ENCODE measurements at places on chromosomes 12 and 14.

- no peak for DNase-seq
Measured at GRCh38 chr12:79058342-79058741, 193.8 kb downstream of the SYT1 start.

DNA sequence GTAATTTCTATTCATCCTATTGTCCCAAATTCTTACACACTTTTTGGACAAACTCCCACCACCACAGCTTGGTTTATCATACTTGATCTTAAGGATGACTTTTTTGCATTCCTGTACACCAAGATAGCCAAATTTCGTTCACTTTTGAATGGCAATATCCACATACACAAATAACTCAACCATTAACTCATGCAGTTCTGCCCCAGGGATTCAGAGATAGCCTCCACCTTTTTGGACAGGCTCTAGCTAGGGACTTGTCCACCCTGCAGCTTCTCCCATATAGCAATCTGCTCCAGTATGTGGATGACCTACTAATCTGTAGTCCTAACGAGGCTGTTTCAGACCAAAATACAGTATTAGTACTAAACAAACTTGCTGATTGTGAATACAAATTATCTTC, 32.7 kb upstream of the OXA1L start:
- DNase-seq, result no peak

- DNase-seq, result no peak
Measured at GRCh38 chr14:98171654-98172053, 1100.3 kb downstream of the BCL11B start.

- DNase-seq, result no peak
Measured at GRCh38 chr12:101647711-101648110, 49.7 kb upstream of the CHPT1 start.

DNA sequence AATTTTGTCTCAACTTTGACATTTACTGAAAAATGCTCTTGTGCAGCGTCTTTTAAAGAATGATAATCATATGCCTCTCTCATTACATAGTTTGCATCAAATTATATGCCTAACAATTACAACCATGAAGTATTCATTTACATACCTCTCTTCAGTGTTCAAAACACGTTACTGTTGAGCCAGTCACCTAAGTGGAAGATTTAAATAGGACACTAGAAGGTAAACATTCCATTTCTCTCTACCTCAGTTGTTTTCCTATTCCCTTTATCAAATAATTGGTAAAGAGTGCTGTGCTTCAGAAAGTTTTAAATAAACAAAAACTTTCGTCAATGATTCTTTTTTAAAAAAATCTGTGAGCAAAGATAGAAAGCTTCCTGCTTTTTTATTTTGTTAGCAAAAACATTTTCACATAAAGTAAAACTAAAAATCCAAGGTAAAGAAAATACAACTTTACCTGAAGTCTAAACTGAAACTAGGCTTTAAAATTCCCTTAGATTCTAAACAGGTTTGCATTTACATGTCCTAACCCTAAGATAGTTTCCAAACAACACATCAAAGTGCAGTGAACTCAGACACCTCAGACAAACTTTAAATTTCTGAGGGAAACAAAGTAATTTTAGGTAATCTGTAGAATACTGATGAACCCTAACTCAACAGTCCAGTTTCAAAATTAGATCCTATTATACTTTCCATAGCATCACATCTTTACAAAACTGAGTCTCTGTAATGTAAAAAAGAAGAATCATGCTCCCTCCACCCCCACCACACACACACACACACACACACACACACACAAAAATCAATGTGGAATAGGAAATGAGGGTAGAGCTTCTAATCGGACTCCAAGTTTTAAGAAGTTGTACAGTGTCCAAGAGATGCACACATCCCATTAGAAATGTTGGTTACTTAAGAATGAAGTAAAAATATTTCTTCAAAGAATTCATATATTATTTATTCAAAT, 46.2 kb downstream of the PAWR start:
- DNase-seq, result no peak

DNA sequence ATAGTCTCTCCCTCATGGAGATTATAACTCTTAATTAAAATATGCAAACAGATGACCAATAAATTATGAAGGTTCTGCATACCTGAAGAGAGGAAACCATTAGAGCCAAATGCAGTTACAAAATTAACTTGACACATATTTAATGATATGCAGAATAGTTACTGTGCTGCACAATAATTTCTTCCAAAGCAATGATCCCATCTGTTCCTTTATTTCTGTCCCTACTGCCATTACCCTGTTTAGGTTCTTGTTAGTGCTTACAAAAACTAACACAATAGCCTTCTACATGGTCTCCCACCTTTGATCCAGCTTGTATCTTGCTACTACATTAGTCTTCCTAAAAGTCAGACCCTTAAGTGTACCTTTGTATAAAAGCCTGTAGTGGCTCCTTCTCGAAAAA, 411.1 kb downstream of the APAF1 start:
- no peak for DNase-seq

- DNase-seq, result peak; percentile 81
Measured at GRCh38 chr14:105481886-105482457, 4.7 kb upstream of the CRIP1 start.

DNA sequence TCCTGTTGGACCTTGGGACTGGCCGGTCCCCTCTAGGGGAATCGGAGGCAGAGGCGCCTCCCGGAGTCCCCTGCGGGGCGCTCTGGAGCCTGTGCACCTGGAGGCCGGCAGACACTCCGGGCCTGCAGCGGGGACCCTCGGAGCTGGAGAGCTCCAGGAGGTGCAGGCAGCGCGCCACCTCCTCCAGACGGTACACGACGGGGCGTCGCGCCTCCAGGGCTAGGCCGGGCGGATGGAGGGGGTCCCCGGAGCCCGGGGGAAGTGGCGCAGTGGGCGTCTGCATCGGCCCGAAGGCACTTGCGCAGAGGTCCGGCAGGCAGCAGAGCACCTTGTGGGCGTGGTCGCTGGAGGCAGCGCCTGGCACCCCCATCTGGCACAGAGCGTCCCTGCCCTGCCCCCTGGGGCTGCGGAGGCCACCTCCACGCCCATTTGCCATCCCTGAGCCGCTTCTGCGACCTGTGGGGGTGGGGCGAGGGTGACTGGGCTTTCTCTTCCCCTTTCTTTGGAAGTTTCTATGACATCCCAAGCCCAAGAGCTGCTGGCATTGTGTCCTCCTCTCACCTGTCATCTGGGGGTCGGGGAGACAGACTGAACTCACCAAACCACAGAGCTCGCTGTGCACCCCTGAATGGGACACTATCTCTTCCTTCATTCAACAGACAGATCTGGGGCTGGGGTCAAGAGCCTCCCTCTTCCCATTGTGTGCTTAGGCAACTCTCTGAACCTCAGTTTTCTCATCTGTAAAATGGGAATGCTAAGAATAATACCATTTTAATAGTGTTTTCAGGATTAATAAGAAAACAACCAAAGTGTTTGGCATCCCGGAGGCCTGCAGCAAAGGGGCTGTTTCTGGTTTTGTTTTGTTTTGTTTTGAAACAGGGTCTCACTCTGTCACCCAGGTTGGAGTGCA, 37.5 kb upstream of the CORO1C start:
- no peak for DNase-seq

DNA sequence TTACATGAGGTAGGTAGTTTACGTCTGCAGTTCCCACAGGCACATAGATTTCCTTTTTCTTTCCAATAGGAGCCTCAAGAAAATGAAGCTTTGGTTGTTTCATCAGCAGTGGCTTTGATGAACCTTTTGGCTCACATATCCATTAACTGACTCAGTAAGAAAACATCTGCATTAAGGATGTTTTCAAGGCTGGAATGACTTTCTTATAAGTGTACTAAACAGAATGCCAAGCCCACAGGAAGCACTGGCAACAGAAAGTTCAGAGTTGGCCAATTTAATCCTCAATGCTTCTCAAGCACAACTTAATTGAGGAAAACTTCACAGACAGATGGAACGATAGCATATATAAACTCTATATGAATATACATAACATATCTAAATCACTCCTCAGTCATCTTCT, 63.5 kb downstream of the ST8SIA1 start:
- peak; percentile 68 for DNase-seq

- no peak for DNase-seq
Measured at GRCh38 chr14:34051966-34052657, 101.2 kb upstream of the EGLN3 start.

GRCh38 chr12:131093604-131093955, 139.9 kb downstream of the ADGRD1 start:
- no peak for DNase-seq

- DNase-seq, result no peak
Measured at GRCh38 chr12:79964100-79964627, 29.3 kb upstream of the PPP1R12A start.

GRCh38 chr14:87430214-87430613, 562.8 kb downstream of the GALC start:
- DNase-seq, result no peak

DNA sequence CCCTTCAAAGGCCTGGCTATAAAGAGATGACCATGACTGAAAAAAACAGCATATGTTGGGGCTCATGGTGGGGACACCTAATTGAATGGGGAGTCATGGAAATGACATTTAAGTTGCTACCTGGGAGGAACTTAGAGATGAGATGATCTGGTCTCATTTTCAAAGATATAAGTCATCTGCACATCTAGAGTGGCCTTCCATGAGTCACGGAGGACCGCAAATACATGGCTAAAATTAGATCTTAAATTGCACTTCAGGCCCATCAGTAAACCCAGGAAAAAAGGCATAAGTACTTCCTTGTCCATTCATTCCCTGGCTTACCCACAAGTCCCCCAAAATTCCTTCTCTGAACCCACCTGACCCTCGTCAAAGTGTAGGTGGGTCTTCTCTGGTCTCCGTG, 53.4 kb downstream of the SPTB start:
- DNase-seq, result no peak

- no peak for DNase-seq
Measured at GRCh38 chr14:92348154-92348553, 25.2 kb downstream of the SLC24A4 start.

DNA sequence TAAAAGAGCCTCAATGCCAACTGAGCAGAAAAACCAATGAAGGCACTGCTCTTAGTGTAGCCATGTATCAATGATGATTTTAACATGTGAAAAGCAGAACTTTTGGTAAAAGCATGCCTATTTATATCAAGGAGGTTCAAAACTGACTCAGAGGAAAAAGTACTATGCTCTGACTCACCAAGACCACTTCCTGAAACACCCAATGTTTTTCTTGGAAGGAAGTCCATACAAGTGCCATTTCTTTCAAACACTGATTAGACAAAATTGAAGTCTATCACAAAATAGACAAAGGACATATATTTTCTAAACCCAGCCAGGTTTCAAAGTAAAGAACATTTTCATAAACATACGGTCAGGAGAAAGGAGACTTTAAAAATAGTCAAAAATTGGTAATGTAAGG, 88.6 kb downstream of the EPS8 start:
- peak; percentile 69 for DNase-seq

DNA sequence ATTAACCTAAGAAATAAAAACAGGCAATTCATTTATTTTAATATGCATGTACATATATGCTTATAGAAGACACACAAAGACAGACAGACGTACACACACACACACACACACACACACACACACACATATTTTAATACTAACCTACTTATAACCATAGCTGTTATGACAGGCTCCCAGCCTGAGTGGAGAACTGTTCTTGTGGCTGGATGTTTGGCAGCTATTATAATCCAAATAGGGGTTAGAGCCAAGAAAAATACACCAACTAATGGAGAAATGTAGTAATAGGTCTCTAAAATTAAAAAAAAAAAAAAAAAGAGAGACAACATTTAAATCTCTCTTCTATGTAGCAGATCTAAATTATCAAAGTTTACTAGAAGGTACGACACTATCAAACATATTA, 91.8 kb downstream of the SLC41A2 start:
- no peak for DNase-seq

DNA sequence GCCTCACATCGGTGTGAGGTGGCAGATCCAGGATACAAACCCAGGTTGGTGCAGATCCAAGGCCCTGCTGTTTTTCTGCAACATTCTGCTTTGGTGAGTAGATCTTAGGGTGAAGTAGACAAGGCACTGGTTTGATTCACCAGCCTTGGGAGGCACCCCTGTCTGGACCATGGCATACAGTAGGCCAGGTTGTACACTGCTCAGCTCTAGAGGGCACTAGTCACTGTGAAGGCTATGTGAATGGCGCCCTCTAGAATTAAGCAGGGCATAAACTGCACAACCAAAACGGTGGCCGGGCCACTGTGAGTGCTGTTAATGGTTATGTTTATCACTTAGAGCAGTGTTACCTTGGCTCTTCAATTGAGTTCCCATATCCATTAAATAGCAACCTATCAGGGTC, 280.6 kb upstream of the PWP1 start:
- no peak for DNase-seq

DNA sequence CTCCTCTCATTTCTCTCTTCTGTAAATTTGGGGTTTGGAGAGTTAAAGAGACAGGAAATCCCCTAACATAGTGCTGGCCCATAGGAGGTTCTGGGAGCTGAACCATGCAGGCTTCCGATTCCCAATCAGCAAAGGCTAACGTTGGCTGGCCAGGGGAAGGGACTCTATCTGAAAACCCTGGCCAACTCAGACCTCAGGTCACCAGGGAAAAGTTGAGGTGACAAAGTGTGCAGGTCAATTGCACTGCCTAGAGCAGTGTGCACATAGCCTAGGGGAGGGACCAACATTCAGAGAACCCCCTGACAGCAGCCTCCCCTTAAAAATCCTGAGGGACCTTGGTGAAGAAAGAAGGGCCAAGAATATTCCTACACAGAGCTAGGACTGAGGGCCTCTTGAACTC, 38.9 kb downstream of the TTC7B start:
- no peak for DNase-seq
